Trophoblast cell (in vitro differentiated cells and primary cell): ENCODE measurements at places on chromosomes 3 and 15.

- no peak for DNase-seq
Measured at GRCh38 chr3:36560685-36561084, 180.4 kb downstream of the STAC start.

DNA sequence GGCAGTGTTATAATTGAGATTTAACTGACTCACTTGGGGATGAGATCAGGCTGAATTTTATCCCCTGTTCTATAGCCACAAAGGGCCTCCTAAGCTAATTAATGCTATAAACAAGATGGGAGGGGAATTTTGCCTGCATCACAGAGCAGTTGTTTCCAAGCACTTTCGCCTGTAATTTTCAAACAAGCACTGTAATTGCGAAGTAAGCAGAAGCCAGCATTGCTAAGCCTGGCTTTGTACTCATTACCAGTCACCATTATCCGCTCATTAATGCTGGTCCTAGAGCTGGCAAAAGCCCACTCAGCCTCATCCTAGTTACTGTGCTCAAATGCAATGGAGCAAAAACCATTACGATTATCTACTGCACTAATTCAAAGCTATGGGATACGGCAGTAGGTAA is 356.6 kb upstream of the UBE2E2 start:
- DNase-seq: no peak

DNA sequence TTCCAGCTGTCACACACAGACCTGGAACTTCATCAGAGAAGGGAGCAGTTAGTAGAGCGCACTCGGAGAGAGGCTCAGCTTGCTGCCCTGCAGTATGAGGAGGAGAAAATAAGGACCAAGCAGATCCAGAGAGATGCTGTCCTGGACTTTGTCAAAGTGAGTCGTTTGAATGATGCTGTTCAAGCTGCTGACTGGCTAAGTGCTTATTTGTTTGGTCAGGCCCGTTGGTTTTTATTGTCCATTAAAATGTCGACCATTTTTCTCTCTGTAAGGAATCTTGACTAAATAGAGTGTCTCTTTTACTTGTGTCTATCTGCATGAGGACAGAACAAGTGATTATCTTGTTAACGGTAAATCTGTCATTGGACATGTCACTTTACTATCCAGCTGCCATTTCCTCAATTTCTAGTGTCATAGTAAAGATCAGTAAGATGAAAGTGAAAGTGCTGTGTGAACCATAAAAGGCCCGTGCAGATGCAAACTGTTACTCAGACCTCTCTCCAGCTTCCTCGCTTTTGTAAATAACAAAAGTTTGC is 56.9 kb downstream of the LRCH3 start:
- DNase-seq: peak; percentile 2

- no peak for DNase-seq
Measured at GRCh38 chr3:39448506-39449233, 18.8 kb upstream of the MOBP start.

DNA sequence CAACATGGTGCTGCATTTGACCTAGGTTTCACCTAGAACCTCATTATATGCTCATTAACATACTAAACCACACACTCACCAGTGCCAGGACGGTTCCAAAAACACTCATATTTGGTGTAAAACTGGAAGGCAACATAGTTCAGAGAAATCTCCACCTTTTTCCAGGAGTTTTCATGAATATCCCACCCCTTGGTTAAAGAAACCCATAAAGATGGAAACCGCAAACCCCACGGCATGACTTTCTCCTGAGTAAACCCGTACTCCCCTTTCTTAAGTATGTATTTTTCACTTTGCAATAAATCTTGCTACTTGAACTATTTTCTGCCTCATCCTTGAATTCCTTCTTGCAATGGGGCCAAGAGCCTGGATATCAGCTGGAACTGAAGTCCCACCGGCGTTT is 379.3 kb downstream of the MAGI1 start:
- DNase-seq: no peak

GRCh38 chr3:197801891-197802778 is 11.1 kb downstream of the LRCH3 start:
- DNase-seq: peak; percentile 56

DNA sequence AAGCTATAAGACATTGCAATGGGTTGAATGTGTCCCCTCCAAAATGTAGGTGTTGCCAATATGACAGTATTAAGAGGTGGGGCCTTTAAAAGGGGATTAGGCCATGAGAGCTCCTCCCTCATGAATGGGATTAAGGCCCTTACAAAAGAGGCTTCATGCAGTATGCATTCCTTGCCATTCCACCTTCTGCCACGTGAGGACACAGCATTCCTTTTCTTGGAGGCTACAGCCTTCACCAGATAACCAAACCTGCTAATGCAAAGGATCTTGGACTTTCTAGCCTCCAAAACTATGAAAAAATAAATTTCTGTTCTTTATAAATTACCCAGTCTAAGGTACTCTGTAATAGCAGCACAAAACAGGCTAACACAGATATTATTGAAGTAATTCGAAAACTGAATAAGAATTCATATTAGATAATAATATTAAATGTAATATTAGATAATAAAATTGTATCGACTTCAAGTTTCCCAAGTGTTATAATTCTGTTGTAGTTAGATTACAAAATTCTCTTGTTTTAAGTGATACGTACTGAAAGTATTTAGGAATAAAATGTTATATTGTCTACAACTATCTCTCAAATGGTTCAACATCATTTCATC is 29.4 kb upstream of the ATP8B4 start:
- DNase-seq: peak; percentile 9

DNA sequence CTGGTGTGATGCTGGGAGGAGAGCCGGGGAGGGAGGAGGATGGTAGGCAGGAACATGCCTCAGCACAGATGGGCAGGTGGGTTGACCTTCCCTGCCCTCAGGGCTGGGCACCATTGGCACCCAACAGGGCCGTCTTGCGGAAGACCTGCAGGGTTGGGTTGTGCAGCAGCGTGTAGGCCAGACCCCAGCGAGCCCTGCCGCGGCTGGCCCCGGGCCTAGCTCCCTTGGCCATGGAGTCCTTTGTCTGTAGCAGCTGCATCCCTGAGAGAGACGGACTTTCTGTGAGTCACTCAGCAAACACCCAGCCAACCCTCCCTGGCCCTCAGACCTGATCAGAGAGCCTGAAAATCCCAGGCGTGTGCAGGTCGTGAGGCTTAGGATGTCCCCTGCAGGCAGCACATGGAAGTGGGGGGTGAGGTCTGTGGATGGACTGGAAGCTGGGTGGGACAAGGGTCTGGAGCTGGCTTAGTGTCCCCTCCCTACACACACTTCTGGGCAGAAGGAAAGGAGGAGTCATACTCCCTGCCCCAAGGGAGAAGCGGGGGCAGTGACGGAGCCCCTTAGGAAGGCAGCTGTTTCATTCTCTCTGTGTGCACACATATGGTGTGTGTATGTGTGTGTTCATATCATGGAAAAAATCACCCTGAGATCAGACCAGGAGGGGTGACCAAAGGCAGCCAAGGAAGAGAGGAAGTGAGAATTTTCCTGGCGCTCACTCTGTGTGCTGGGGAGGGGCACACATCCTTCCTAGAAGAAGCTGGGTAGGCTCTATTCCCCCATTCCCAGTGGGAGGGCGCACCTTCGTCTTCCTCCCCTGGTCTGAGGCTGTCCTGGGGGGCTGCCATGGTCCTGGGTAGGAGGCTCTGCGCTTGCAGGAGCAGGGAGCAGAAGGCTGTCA is 6.7 kb downstream of the ISLR start:
- DNase-seq: peak; percentile 55

GRCh38 chr15:78537266-78537905 is 2.9 kb upstream of the PSMA4 start:
- no peak for DNase-seq

DNA sequence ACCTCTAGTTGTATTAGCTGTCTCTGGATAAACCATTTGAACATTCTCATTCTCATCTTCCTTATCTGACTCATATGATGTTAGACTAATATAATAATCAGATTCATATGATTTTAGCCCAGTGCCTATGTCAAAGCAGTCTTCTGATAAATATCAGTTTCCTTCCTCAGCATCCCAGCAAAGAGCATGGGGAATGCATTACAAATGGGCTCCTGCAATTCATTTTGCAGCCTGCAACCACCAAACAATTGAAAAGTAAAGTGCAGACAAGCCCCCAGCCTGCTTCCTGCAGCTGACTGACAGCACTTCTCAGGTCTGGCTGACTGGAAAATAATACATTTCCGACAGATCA is 78.2 kb upstream of the STAC start:
- no peak for DNase-seq

DNA sequence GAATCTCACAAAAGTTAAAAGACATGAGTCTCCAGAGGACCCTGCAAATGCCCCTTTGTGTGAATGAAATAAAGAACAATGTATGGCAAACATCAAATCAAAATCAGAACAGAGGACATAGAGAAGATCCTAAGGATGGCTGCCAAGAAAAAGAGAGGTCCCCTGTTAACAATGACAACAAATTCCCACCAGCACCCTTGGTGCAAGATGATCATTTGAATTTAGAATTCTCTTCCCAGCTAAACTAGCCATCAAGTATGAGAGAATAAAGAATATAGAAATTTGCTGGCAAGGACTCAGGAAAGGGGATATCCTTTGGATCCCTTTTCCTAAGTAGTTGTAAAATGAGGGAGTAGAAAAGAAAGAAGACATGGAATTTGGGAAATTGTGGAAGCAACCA is 8.2 kb downstream of the GP5 start:
- no peak for DNase-seq
